ENCODE measurements at places on chromosomes 11 and 22.

DNA sequence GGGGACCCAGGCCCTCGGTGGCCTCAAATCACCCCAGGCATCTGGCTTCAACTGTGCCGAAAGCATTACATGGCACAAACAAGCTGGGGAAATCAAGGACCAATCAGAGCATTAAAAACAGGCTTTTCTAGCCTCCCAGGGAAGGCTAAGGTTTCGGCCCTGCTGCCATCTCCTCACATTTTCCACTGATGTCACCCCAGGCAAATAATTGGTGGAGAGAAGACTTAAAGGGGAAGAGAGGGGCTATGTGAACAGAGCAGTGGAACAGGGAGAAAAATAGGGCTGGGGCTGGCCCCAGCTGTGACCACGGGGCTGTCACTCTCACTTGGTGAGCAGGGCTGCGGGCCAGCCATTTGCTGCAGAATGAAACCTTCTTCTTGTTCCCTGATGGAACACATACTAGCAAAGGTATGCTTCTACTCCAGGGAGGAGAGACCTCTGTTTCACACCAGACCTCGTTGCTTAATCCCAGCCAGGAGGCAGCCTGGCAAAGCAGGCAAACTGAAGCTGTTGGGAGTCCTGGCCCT is 581.3 kb downstream of the SOX6 start:
- no peak for DNase-seq

DNA sequence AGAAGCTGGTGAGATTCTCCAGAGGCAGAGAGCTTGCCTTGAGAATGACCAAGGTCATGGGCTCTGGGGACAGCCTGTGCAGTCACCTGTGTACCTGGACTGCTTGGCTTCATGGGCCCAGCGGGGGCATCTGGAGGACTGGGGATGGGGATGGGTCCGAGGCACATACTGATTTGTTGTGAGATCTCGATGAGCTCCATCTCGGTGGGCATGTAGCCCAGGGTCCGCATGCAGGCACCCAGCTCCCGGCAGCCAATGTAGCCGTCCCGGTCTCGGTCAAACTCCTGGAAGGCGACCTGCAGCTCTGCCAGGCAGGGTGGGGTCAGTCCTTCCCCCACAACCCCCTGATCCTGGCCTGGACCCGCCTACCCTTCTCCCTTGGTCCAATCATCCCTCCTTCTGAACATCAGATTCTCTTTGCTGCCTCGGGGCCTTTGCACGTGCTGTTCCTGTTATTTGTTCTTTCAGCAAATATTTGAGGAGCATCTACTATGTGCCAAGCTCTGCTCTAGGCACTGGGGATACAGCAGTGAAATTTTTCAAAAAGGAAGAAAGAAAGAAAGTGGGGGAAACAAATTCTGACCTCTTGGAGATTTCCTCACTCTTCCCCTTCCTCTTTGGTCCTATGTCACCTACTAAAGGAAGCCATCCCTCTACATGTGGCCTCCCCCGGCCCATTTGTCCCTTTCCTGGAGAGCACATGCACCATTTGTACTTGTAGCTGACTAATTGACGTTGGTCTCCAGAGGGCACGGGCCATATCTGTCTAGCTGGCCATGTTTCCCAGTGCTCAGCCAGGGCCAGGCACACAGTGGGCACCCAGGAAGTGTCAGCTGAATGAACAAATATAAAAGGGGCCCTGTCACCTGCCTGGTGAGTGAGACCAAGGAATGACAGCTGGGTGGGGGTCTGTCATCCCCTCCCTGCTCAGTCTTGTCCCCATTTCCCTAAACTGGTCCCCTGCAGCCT is 2.1 kb downstream of the CABP2 start:
- DNase-seq, result no peak

DNA sequence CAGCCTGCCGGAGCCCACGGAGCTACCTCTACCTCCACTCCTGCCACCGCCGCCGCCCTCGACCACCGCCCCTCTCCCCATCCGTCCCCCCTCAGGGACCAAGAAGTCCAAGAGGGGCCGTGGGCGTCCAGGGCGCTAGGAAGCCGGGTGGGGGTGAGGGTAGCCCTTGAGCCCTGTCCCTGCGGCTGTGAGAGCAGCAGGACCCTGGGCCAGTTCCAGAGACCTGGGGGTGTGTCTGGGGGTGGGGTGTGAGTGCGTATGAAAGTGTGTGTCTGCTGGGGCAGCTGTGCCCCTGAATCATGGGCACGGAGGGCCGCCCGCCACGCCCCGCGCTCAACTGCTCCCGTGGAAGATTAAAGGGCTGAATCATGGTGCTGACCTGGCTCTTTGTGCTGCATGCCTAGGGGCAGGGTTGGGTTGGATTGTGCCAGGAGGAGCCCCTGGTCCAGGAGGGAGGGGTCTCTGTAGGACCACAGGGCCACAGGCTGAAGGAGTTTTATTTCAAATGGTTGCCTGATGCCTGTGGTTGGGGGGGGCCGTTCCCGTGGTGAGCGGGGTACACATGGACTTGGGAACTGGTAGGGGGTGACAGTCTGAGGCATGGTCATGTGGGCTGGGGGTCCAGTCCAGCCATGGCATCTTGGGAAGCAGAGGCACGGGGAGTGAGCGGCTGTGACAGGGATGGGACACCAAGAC is 2.3 kb downstream of the PTPRCAP start:
- no peak for DNase-seq

DNA sequence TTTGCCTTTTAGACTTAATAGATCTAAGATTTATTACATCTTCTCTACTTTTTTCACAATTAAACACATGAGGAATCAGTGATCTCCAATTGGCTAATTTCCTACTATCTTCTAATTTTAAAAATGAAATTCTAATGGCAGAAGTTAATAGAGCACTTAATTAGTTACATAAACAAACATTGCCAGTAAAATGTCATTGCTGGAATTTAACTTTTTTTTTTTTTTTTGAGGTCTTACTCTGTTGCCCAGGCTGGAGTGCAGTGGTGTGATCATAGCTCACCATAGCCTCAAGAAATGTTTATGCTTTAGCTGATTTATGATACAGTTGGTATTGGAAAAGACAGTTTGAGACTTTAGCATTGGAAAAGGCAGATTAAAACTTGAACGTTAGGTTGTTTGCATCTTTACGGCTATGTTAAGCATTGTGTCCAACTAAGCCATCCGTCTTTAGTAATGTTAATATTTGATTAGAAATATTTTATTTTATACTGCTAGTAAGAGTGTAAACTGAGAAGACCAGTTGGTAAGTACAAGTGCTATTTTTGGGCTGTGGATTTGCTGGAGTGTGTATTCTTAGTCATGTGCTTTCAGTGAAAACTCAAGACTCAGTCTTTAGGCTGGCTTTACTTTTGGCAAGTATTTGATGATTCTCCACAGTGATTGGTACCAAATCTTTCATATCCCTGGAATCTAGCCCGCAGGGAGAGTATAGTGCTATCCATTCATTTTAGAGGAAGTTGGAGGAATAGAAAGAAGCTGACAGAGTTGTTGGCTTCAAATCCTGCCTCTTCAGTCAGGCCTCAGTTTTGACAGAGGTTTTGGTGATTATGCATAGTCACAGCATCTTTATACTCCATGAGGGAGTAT is 4.5 kb downstream of the ANO5 start:
- no peak for DNase-seq
